NCI-H2107 (cell line): ENCODE measurements at places on chromosomes 5 and 9.

DNA sequence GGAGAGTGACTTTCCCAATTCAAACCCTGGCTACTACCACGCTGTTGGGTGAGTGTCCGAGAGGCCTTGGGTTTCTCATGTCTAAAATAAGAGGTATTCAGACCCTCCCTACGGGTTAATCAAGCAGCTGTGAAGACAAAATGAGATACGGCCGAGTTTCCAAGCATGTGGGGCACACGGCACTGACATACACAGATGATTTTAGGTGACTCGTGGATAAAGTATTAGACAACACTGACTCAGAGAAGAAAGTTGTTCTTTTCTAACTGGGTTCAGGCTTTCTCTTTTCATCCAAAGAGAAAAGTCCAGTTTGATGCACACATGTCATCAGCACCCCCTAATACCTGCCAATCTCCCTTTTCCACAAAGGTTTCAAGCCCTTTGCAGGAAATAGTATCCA is 15.6 kb downstream of the FOXI1 start:
- DNase-seq: no peak

GRCh38 chr5:149924486-149924885 is 20.1 kb downstream of the PDE6A start:
- no peak for DNase-seq

DNA sequence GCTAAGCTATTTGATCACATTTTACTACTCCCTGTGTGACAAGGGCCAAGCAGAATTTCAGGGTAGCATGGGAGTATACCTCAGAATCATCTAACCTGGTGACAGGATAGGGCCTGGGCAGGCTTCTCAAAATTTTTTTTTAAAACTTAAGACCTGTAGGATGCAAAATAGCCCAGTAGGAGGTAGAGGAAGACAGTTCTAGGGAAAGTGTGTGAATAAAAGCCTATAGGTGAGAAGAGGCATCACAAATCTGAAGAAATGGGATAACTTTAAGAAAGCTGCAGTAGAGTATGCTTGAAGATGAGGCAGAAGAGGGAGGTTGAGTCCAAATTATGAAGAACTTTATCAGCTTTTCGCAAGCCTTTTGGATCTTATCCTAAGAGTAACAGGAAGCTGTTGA is 32.3 kb downstream of the CNTRL start:
- no peak for DNase-seq

DNA sequence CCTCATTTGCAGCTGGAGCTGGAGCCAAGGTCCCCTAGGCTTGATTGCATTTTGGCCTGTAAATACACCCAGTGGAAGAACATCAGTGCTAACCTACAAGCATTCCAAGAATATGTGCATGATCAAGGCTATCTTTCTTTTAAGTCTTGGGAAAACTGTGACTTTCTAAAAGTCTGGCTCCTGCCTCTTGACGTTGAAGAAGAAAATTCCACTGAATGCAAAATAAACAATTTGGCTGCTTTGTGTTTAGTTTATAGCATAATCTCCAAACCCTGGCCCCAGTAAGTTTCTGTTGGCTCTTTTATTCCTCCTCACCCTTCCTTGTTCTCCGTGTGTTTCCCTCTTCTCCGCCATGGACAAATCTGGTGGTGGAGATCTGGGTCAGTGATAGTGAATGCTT is 109.3 kb upstream of the TLE1 start:
- no peak for DNase-seq

DNA sequence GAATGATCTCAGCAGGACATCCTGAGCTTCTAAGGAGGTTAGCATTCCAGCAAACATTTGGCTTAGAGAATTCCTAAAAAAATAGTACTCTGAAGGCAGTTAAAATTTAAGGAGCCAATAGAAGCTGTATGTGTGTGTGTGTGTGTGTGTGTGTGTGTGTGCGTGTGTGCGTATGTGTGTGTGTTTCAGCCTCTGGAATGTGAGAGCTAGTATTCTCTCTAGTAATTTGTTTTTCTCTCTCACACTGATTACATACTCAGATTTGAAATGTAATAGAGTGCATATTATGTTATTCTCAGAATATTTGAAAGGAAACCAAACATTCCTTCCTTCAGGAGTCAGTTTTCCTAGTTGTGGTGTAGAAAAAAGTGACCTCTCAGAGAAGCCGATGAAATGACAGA is 279.6 kb downstream of the TMEM38B start:
- DNase-seq: no peak

GRCh38 chr9:97506787-97507186 is 5.3 kb downstream of the TMOD1 start:
- no peak for DNase-seq

GRCh38 chr9:91465420-91465819 is 41.8 kb upstream of the NFIL3 start:
- no peak for DNase-seq

- DNase-seq: no peak
These were observed 36.0 kb downstream of the LYRM7 start for GRCh38 chr5:131206772-131207171.

GRCh38 chr5:171506951-171507350 is 87.5 kb downstream of the FGF18 start:
- no peak for DNase-seq

GRCh38 chr5:6069496-6070185 is 308.7 kb downstream of the MED10 start:
- no peak for DNase-seq

DNA sequence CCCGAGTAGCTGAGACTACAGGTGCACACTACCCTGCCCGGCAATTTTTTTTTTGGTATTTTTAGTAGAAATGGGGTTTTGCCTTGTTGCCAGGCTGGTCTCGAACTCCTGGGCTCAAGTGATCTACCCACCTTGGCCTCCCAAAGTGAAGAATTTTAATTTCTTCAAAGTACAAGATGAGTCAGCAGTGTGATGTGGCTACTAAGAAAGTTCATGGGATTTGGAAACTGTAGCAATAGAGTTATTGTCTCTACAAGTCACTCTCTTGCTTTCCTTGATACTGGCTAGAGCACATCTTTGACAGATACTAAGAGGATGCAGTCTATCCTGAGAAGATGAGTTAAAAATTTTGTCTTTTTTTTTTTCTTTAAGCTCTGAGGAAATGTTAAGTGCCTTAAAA is 1.6 kb downstream of the CREB3 start:
- DNase-seq: no peak

GRCh38 chr9:94772144-94772543 is 45.6 kb downstream of the AOPEP start:
- DNase-seq: no peak

DNA sequence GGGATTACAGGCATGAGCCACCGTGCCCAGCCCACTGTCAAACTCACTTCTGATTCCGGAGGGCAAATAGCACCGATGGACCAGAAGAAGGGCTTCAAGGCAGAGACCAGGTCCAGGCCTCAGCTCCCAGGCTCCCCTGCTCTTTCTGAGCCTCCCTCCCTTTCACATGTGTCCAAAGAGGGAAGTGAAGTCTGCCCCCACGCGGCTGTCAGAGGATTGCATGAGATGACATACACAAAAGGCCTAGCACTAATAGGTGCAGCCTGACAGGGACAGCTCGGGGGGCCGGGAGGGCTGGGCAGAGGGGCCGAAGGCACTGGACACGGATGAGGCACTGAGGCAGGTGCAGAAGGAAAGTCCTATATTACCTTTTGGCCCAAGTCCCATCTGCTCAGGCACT is 16.1 kb downstream of the FBP1 start:
- DNase-seq: no peak
